ENCODE measurements at places on chromosomes 11 and 22.
A peak's percentile ranks its signal among the peaks of the same experiment; 100 is the strongest.

DNA sequence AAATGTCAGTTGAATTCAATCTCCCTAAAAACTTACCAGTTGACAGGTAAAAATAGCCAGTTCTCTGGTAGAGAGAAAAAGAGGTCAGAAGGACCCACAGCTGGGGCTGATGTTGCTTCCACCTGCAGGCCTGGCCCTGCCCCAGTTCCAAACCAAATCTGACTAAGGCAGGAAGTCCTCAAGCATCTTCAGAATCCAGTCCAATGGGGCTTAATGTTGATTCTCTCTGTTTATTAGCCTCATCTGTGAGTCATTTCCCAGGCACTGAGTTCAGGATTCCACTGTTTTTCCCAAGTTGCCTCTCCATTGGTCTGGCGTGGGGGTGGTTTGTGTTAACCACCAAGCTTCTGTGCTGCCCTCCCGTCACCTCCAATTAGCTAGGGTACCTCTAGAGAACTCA is 601.8 kb downstream of the INSC start:
- no peak for DNase-seq

- no peak for DNase-seq
Observed at GRCh38 chr11:84136926-84137325, 850.8 kb upstream of the CCDC90B start.

- no peak for DNase-seq
Observed at GRCh38 chr11:57345555-57346211, 7.5 kb downstream of the P2RX3 start.

- no peak for DNase-seq
Observed at GRCh38 chr22:40334899-40335298, 11.4 kb upstream of the ADSL start.

GRCh38 chr11:97079244-97079643 is 689.4 kb downstream of the JRKL start:
- DNase-seq, result no peak

- DNase-seq, result no peak
Observed at GRCh38 chr22:45310331-45310976, 720 bp downstream of the FAM118A start.

- no peak for DNase-seq
Observed at GRCh38 chr11:17739945-17740338, 5.4 kb downstream of the KCNC1 start.

- no peak for DNase-seq
Observed at GRCh38 chr22:30694171-30694639, 469 bp upstream of the OSBP2 start.

- no peak for DNase-seq
Observed at GRCh38 chr11:113201054-113201818, 113.1 kb upstream of the TTC12 start.

- peak; percentile 30 for DNase-seq
Observed at GRCh38 chr11:72924568-72925190, 110.5 kb downstream of the ATG16L2 start.

DNA sequence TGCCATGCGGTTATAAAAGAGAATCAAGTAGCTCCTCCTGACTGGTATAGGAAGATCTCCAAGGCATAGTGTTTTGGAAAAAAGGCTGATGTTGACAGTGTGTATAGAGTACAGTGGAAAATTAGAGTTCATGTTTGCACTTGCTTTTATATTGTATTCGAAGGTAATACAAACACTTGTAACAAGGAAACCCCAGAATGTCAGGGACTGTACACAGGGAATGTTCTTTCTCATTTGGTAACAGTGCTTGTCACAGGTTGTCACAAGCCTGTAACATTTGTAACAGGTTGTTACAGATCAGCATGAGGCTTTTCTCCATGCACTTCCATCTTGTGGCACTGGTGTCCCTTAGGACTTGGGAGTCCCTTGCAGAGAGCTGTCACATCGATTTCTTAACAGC is 64.0 kb downstream of the GRK3 start:
- DNase-seq, result no peak

DNA sequence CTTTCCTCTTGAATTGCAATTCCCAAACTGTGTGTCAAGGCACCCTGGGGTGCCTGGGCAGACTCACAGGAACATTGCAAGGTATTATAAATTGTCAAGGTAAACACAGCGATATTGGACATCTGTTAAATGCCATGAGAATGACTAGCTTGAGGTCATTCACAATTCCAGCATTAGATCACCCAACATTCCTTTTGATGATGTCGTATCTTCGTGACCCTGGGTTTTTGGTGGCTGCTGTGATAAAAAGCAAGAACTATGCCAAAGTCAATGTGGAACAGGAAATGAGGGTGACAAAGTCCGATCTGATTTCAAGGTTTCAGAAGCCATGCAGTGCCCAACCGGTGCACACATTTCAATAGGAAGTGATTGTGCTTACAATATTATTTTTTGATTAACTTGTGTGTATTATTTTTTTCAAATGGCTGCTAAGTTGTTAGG is 458.4 kb downstream of the MIAT start:
- no peak for DNase-seq

GRCh38 chr11:35017528-35018342 is 101.3 kb downstream of the PDHX start:
- DNase-seq, result no peak

DNA sequence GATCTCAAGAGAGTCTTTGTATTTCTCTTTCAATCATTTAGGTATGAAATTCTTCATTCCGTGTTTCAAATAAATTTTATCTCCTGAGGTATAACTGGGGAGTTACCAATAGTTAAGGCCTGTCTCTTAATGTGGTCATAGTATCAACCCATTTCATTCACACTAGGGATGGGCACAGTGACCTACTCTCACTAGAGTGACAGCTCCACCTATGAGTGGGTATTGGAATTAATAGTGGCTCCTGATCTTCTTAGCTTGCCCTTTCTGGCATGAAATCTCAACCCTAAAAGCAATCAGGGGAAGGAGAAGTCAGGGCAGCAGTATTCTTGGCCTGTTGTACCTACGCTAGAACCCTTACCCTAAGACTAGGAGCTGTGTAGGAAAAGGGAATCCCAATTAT is 507.7 kb downstream of the FAM181B start:
- DNase-seq, result no peak

DNA sequence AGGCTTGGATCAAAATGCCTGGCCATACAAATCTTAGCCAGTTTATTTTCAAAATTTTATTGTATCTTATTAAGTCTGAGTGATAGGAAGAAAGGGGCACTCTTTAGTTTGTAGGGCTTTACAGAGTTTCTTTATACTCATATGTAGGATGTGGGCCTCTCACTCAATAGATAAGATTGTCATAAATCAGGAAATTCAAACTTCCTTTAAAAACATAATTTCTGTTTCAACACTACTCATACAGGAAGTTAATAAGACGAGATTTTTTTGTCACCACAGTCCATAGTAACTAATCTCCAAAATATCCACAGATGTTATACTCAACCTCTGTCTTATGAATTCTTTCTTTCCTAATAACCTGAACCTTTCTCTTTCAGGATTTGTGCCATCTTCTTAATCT is 13.3 kb upstream of the OR56B4 start:
- DNase-seq, result no peak

GRCh38 chr11:95242091-95242844 is 11.3 kb upstream of the SESN3 start:
- DNase-seq, result no peak

GRCh38 chr11:74942073-74942759 is 6.7 kb downstream of the XRRA1 start:
- DNase-seq, result no peak

DNA sequence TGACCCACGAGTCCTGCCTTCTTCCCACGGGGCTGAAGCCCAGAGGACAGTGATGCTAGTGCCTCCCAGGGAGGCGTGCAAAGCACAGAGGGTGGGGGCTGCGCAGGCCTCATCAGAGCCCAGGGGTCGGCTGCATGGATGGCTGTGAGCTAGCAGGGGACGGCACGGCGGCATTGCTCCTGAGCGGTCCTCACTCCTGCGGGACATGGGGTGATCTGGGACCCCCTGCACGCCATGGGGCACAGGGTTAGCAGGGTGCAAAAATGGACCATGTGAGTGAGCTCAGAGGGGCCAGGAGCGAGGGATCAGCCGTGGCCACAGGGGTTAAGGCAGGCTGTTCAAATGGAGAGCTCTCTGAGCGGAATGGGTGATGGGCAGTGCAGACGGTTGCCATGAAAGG is 138.3 kb downstream of the SNX19 start:
- no peak for DNase-seq

DNA sequence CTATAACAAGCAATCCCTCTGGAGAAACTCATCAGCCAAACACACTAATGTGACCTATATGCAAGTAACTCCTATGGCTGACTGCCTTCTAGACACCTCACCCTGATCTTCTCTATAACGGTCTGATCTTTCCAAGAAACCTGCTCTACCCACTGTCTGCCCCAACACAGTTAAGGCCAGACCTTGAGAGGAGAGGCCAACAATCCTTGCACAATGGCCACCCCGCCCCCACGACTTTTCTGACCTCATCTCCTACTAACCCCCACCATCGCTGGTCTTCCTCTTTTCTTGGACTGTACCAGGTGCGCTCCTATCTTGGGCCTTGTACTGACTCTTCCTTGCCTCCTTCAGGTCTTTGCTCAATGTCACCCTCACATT is 12.5 kb downstream of the HIRA start:
- no peak for DNase-seq

GRCh38 chr11:124123622-124124021 is 8.4 kb downstream of the VWA5A start:
- no peak for DNase-seq

DNA sequence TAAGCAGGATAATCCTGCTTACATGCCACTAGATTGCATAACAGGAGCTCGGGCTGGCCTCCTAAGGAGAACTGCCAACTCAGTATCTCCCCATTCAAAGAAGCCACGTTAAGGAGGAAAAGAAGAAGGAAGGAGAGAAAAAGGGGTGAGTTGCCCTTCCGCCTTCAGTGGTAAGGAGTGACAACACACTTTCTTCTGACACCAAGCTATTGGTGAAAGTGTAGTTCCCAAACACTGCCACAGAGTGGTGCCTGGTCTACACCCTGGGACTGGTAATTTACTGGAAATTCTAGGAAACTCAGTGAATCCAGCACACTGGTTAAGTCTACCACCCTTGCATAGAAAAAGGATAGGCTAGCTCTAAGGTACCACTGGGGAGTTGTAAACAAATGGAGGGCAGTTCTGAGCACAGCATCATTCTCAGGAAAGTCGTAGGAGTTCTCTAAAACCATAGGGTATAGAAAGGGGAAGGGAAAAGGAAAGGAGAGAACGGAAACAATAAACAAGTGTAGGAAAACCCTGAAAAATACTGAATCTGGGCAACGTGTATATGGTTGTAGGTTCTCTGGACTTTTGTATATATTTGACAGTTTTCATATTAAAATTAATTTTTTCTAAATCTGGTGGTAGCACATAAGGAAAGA is 58.2 kb downstream of the RRAS2 start:
- peak; percentile 40 for DNase-seq

GRCh38 chr22:35914665-35915476 is 113.8 kb downstream of the RBFOX2 start:
- peak; percentile 83 for DNase-seq

GRCh38 chr11:36763187-36763586 is 165.2 kb upstream of the RAG2 start:
- no peak for DNase-seq

DNA sequence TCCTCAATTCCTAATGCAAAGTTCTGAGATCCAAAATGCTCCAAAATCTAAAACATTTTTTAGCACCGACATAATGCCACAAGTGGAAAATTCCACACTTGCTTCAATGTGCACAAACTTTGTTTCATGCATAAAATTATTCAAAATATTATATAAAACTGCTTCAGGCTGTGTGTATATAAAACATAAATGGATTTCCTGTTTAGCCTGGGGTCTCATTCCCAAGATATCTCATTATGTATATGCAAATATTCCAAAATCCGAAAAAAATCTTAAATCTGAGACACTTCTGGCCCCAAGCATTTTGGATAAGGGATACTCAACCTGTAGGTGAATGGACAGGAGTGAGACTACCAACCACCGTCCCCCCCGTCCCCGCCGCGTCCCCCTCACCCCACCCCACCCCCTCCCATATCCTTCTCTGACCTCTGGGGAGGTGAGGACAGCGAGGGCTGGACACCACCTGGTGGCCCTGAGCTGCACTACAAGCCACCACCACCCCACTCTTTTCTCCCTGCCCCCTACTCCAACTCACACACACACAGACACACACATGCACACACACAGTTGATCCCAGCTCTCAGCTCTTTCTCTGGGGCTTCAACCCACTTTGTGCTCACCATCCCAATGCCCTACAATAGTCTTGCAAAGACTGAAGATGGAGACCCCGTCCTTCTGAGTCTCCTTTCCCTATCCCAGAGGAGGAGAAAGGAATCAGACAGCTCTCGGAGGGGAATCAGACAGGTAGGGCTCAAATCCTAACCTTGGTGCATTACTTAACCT is 101.0 kb downstream of the PDE2A start:
- no peak for DNase-seq

DNA sequence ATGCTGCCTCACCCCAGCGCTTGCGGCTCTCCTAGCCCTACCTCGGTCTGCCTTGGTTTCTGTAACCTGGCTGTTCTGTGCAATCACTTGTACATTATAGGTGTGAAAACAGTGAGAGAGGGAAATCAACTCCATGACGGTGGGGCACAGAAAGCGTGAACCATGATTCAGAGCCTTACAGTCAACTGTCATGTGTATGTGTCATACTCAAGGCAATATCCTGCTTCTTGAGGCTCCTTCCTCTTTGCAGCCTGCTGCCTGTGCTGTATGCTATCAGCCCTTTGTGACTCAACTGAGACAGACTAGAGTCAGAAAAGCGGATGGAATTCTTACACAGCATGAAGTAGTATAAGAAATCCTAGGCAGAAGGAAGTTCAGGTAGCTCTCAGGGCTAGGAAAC is 2.1 kb downstream of the NRIP3 start:
- DNase-seq, result peak; percentile 66

- DNase-seq, result no peak
Observed at GRCh38 chr11:72736452-72737069, 15.6 kb downstream of the ARAP1 start.

DNA sequence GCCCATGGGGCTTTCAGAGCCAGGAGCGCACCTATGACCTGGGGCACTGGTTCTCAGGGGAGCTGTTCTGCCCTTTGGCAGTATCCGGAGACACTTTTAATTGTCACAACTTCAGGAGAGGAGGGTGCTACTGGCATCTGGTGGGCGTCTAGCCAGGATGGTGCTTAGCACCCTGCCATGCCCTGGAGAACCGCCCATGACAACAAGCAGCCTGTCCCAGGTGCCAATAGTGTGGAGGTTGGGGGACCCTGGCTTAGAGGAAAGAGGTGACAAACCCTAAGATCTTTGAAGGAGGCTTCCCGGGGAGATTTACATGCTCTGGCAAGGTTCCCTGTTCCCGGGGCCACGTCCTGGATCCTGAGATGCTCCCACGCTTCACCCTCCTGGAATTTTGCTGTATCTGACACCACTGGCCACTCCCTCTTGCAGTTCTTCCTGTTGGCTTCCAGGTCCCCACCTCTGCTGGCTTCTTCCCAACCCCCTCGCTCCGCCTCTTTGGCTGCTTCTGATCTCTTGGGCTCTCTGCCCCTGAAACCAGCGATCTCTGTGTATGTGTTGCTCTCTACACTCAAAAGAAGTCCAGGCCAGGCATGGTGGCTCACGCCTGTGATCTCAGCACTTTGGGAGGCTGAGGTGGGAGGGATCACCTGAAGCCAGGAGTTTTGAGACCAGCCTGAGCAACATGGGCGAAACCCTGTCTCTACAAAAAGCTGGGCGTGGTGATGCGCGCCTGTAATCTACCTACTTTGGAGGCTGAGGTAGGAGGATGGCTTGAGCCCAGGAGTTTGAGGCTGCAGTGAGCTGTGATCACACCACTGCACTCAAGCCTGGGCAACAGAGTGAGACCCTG is 31.1 kb downstream of the FADS3 start:
- DNase-seq, result no peak

All from GM04504 (cell line).